Astrocyte (in vitro differentiated cells and primary cell): ENCODE measurements at places on chromosomes 2 and 18. TPM values are rescaled to one million over a fixed set of nuclear protein-coding genes. Genes with fewer than 3 reads are reported as not detected.

DNA sequence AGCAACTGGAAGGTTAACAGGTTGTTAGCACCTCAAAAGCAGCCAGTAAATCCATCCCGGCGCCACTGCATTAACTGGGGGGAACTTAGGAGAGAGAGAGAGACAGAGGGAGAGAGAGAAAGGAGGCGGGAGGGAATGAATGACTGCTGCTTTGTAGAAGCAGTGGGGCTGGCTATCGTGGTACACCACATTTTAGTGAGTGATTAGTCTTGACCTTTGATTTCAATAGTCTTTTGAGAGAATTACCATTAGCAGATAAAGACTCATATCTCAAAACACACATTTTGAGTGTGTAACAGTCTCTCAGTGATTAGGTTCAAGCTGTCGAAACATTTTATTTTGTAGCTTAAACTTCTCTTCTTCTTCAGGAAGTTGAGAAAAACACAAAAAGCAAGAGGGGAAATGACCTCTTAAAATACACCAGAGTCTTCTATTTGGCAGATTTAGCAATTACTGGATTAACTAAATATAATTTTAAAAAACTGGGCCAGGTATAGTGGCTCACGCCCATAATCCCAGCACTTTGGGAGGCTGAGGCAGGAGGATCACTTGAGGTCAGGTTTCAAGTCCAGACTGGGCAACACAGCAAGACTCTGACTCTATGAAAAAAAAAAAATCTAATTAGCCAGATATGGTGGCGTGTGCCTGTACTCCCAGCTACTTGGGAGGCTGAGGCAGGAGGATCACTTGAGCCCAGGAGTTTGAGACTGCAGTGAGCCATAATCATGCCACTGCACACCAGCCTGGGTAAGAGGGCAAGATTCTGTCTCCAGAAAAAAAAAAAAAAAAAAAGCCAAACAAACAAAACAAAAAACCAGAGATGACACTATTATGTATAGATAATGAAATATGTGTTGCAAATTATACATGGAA is 22.0 kb upstream of the PNO1 start:
- no peak for DNase-seq

- peak; percentile 73 for DNase-seq
Observed at GRCh38 chr2:85712849-85713612, 18.9 kb downstream of the GNLY start.

DNA sequence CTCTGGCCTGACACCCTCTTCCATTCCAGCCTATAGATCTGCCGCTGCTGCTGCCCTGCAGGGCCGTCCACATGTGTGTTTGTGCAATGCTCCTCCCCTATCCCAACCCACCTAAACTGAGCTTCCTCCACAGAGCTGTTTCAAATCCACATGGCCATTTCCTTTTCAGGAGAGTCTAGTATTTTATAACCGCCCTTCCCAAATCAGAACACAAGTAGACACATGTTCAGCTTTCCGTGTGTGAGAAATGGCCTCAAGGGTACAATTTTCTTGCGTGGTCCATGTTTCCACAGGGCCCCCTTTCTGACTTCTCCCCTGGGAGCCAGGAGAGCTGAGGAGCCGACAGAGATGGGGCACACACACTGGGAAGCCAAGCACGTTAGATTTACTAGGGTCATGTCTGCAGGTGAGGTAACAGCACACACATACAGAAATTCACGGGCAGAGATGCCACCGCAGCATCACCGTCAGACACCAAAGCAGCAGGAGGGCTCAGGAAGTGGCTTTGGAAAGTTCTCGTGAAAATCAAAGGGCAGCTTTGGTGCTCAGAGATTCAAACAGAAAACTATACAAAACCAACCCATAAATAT is 102.9 kb upstream of the TGFA start:
- DNase-seq: no peak

- DNase-seq: no peak
Observed at GRCh38 chr2:226158940-226159339, 640.7 kb downstream of the IRS1 start.

ARL5A gene
- total RNA-seq: 65.6 and 69.7 TPM in 2 replicates

- peak; percentile 45 for DNase-seq
Observed at GRCh38 chr18:44309185-44309584, 371.5 kb upstream of the SETBP1 start.

GRCh38 chr2:33317369-33318007 is 159.0 kb upstream of the RASGRP3 start:
- no peak for DNase-seq

DNA sequence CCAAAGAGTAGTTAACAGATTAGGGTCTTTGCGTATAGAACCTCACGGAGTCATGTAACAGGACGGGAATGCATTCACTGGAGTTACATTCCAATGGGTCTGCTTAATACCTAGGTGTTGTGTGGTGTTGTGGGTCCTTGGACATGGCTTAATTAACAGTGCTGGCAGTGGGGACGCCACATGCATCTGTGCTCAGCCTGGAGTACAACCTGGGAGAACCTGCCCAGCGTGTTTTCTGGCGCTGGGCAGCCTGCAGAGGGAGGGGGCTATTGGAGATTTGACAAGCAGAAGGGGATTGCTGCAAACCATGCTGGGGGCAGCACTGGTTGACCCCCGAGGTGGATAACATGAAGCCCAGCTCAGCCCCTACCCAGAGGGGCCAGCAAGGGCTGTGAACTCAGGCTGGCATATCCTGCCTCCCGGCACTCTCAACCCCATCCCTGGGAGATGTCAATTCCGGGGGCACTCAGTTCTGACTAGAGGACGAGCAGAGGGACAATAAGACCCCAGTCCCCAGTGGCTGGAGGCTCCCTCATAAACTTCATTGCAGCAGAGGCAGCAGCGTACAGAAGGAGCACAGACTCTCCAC is 29.3 kb upstream of the COPS8 start:
- DNase-seq: no peak

CTAGE1 gene
- total RNA-seq: 0.12 and 0.30 TPM in 2 replicates

DNA sequence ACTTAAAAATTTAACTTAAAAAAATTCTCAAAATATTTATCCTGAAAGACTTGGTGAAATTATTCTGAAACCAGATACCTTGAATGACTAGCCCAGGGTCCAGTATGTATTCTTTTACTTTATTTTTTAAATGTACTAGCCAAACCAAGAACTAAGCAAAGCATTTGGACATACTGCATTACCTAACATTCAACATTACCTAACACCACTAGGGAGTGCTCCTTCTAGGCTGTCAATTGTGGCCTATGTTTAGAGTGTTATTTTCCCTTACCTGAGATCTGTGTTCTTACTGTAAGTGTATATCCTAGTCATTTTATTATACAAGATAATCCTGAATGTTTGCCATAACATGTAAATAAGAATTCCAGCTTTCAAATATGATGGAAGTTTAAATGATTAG is 496.6 kb downstream of the PTPRM start:
- no peak for DNase-seq

DNA sequence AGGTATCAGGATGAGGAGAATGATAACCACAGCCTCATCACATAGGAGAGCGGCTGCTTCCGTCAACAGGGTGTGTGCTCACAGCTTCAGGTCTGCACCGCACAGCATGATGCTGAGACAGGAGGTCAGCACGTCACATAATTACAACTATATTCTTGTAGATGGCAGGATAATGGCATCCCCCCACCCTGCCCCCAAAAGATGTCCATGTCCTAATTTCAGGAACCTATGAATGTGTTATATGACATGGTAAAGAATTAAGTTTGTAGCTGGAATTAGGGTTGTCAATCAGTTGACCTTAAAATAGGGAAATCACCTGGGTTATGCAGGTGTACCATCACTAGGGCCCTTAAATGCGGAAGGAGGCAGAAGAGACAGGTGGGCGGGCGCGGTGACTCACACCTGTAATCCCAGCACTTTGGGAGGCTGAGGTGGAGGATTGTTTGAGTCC is 73.9 kb downstream of the ARL4C start:
- no peak for DNase-seq

DNA sequence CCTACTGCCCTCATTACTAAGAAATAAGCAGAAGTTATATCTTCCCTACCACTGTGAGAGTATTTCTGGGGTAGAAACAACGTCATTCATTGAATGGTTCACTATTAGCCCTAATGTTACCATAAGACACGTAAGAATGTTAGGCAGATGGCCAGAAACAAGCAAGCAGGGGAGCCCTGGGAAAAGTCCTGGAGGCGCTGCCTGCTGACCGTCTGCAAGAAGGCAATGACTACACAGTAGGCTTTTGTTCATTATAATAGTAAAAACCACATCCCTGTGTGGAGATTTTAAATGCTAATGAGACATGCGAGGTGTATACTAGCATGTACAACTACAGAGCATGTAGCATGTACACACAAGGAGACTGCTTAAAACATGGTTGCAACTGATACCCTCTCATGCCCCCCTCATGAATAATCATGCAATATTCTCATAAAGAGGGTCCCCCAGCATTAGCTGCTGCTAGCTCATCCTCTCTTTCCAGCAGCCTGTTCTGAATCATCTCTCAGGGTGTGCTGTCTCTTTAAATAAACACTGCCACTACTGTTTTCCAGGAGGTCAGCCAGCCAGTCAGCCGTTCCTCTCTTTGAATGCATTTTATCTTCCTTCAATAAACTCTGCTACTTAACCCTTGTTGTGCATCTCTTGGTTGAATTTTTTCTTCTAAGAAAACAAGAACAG is 23.6 kb downstream of the SUCLG1 start:
- DNase-seq: peak; percentile 83

DNA sequence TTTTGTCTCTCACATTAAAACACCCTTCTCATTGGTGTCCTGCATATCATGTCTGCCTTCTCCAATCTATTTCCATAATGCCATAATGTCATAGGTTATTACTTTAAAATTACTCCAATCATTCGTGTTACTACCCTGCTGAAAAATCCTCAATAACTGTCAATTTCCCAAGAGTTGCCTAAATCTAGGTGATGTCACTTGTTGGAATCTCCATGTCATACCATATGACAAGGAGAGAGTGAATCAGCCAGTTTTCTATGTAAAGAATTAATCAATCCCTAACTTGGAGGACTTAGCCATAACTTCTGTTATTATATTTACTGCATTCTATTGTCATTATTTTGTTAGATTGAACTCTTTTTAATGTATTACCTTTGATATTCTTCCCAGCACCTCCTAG is 62.5 kb downstream of the PHLPP1 start:
- DNase-seq: no peak

MAPK4 gene
- total RNA-seq: 0.11 TPM in 1 of 2 replicates, not detected in the other

GRCh38 chr18:49915352-49915751 is 102.0 kb upstream of the ACAA2 start:
- DNase-seq: no peak

DNA sequence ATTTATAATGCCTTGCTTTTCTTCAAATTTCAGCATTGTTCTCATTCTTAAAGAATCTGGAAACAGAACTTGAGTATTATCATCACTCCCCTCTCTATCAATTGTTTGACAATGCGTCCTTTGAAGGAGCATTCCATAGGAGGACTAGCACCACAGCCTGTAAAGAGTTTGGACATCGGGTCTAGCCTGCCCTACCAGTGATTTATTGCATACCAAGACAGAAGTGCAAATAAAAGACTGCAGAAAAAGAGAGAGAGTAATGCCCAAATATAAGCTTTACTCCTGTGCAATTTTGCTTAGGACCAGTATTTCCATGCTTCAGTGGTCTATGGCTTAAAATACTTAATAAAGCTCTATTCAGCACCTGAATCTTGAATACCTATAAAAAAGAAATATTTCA is 55.4 kb upstream of the MAP2 start:
- peak; percentile 66 for DNase-seq

DNA sequence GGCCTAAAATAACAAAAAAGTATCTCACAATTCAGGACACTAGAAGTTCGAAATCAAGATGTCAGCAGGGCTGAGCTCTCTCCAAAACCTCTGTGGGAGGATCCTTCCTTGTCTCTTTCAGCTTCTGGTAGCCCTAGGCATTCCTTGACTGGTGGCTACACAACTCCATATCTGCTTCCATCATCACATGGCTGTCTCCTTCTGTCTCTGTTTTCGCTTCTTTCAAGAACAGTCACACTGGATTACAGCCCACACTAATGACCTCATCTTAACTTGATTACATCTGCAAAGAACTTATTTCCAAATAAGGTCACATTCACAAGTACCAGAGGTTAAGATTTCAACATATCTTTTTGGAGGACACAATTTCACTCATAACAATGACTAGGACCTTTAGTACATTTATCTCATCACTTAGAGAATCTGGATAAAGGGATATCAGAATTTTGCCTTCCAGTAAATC is 275.2 kb downstream of the IRS1 start:
- peak; percentile 82 for DNase-seq

STAT4 gene
- total RNA-seq: 1.6 and 2.3 TPM in 2 replicates

NEURL3 gene
- total RNA-seq: 0.34 and 0.38 TPM in 2 replicates

CNTNAP5 gene
- 0.30 TPM in 1 of 2 replicates, not detected in the other for total RNA-seq

GRCh38 chr18:8406186-8406867 is 202.9 kb upstream of the RAB12 start:
- no peak for DNase-seq

TMEM247 gene
- total RNA-seq: not detected in 2 replicates

ITPRIPL1 gene
- 0.10 and 0.45 TPM in 2 replicates for total RNA-seq

LINC00305 gene
- total RNA-seq: not detected in 2 replicates

GRCh38 chr2:170354855-170355780 is 177.2 kb downstream of the MYO3B start:
- no peak for DNase-seq

- DNase-seq: peak; percentile 89
Observed at GRCh38 chr2:32688541-32688940, 60.7 kb downstream of the TTC27 start.

DNA sequence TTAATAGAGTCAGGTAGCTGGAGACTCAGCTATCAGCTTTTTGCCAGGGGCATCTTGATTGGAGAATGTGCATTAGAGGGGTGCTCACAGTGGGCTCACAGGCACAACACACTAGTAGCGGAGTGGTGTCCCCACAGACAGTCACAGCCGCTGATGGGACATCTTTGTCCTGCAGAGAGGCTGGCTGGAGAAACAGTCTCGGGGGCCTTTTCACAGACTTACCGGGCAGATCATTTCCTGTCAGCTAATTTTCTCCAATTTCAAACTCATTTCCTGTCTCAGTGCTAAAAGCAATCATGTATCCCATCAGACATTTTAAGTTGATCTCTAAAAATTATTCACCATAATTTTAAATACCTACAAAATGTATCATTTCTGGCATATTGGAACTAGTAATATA is 562.6 kb downstream of the DCDC2C start:
- DNase-seq: no peak

DNA sequence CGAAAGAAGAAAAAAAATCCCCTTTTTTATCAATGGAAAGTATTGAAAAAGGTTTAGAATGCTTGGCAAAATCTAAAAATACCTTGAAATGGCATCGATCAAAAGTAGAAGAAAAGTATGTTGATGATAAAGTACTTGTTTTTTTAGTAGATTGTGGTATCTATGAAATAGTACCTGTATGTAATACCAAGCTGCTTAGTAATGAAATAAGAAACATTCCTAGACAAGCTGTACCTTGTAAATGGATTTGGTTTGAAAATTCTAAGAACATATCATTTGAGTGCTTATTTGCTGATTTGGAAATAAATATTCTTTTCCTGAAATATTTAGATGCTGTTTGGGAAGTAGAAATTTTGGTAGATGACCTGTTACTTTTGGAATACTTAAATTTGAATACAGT is 18.4 kb downstream of the TDRD15 start:
- DNase-seq: no peak
